Temporal lobe (tissue), 4 donors: ENCODE measurements at places on chromosomes 7 and 10. TPM values are rescaled to one million over a fixed set of nuclear protein-coding genes. Genes with fewer than 3 reads are reported as not detected.

Gene CCDC172
- total RNA-seq, result not detected

Gene GPNMB
- total RNA-seq, result 4.7 TPM

Gene FBXL15
- 13.8 TPM for total RNA-seq

Gene CFAP70
- total RNA-seq, result 0.49 TPM

Gene HMX2
- not detected for total RNA-seq

Gene IL15RA
- total RNA-seq, result under 0.01 TPM

Gene GARIN1A
- total RNA-seq, result 0.74 TPM

Gene DNAH11
- 3.2 TPM for total RNA-seq

Gene WNT8B
- not detected for total RNA-seq

Gene DDX21
- 32.2 TPM for total RNA-seq

Gene PHYHIPL
- 18.9 TPM for total RNA-seq

Gene NODAL
- total RNA-seq, result 2.0 TPM

Gene CUBN
- total RNA-seq, result 3.0 TPM

Gene PPP1R3A
- total RNA-seq, result not detected

Gene AIFM2
- total RNA-seq, result 3.9 TPM

Gene CALHM1
- total RNA-seq, result not detected

Gene BRI3
- total RNA-seq, result 10.3 TPM

Gene TMEM26
- 0.25 TPM for total RNA-seq

Gene TMEM184A
- total RNA-seq, result not detected

Gene NEURL1
- 26.8 TPM for total RNA-seq

Gene NAT16
- 2.2 TPM for total RNA-seq

Gene LLCFC1
- not detected for total RNA-seq

Gene TEX36
- total RNA-seq, result not detected

Gene CCL26
- not detected for total RNA-seq
